ENCODE measurements at places on chromosomes 12 and 14.

- peak; percentile 24 for DNase-seq
Observed at GRCh38 chr14:99395909-99396530, 84.6 kb downstream of the SETD3 start.

GRCh38 chr12:119902084-119902509 lies 25.0 kb upstream of the CIT start:
- peak; percentile 47 for DNase-seq

DNA sequence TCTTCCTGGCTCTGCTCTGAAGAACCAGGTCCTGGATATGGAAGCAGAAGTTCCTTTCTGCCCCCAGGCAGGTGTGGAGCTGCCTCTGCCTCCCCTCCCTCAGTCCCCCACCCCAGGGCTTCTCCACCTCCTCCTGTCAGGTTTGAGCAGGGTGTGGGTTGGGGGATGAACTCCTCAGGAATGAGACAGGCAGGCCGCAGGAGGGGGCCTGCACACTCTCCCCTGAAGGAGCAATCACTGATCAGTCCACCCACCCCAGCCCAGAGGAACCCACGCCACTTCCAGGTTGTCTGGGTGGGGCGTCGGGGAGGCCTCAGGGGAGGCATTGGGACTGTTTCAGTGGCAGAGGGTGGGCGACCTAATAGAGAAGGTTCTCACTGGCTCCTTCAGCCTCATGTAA lies 26.6 kb downstream of the FAIM2 start:
- no peak for DNase-seq

GRCh38 chr12:55467836-55468235 lies 2.1 kb downstream of the OR6C70 start:
- DNase-seq = no peak

DNA sequence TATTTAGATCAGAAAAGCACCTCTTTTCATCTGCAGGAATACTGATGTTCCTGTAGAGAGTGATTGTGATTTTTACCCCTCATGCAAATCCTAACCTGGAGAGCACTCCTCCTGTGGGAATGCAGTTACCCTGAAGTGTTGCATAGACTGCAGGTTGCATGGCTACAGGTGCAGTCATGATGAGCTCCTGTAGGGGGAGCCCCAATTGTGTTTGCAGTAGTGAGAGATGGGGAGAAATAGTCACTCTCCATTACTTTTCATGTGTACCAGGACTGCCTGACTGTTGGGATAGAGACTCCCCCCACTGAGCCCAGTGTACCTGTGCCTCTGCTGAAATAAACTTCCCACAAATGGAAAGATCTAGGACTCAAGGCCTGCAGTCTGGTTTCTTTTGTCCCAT lies 1086.5 kb downstream of the SLC6A15 start:
- no peak for DNase-seq

- peak; percentile 45 for DNase-seq
Observed at GRCh38 chr12:51980051-51980808, 26.5 kb upstream of the TAMALIN start.

GRCh38 chr14:33847066-33847465 lies 103.8 kb downstream of the EGLN3 start:
- no peak for DNase-seq

- no peak for DNase-seq
Observed at GRCh38 chr14:92973261-92973797, 50.4 kb downstream of the CHGA start.

GRCh38 chr12:68686595-68687521 lies at the start of gene NUP107:
TSS of gene NUP107 (plus strand) at chr12:68686978. CDS start at chr12:68687066, 88 bp downstream.
- DNase-seq = peak; percentile 98

DNA sequence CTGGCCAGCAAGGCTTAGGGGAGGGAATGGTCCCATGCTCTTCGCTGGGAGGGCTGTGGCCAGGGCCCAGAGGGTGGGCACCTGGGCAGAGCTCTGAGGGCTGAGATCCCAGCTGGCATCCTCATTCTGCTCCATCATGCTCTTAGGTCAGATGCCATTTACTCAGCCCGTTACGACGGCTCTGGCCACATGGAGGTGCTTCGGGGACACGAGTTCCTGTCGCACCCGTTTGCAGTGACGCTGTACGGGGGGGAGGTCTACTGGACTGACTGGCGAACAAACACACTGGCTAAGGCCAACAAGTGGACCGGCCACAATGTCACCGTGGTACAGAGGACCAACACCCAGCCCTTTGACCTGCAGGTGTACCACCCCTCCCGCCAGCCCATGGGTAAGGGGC lies 30.8 kb upstream of the LRP1-AS start:
- DNase-seq = no peak

GRCh38 chr14:63454863-63455622 lies 88.1 kb downstream of the PPP2R5E start:
- no peak for DNase-seq

DNA sequence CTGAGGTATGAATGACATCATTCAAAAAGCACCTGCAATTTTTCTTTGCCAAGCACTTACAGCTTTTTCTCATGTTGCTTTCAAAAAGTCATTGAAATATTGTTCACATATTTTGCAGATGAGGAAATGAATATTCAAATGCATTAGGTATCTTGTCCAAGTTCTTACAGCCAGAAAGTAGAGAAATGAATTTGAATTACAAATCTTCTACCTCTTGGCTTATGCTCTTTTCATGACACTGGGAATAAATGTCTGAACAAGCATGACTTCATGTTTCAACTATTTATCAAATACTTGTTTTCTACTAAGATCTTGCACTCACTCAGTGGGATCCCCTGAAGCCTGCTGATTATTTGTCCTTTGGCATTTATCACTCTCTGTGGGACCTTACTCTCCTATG lies 267.2 kb upstream of the BTG1 start:
- no peak for DNase-seq

DNA sequence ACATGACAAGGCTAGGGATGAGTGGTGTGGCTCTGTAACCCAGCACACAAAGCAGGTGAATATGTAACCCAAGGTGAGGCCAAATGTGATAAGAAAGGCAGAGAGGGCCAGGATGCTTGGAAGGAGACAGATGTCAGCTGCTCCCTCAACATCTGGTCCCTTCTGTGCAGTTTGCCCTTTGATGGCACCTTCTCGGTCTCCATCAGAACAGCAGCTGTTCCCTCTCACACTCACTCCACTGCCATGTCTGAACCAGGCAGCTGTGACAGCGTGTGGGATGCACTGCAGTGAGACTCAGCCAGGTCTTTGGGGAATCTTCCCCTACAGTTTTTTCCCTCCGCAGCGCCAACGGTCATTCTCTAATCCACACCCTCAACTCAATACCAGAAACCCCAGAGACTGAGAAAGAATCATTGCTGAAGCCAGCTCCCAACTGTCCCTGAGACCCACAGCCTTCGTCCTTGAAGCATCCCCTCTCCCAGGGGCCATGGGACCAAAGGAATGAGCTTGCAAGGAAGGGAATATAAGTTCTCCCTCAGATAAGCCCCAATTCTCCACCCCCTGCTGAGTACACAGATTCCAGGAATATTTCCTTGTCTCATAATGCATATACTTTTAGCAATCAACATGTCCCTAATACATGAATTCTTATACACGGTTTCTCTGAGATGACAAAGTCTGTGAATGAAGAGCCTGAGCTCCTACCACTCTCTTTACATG lies 230.0 kb downstream of the GLT1D1 start:
- no peak for DNase-seq

DNA sequence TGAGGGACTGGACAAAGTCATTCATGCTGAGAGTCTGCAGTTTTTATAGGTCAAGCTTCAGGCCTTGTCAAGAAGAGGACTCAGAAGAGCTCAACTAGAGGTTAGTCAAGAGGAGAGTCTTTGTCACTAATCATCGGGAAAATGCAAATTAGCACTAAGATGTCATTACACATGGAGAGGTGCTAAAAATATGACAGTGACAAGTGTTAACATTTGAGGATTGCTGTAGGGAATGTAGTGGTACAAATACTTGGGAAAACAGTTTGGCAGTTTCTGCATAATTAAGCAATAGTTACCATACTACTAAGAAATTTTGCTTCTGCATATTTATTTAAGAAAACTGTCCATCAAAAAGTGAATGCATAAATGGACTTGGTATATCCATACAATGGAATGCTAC lies 60.9 kb upstream of the CSRP2 start:
- DNase-seq = no peak

- DNase-seq = no peak
Observed at GRCh38 chr12:93634416-93634815, 42.8 kb upstream of the CRADD start.

DNA sequence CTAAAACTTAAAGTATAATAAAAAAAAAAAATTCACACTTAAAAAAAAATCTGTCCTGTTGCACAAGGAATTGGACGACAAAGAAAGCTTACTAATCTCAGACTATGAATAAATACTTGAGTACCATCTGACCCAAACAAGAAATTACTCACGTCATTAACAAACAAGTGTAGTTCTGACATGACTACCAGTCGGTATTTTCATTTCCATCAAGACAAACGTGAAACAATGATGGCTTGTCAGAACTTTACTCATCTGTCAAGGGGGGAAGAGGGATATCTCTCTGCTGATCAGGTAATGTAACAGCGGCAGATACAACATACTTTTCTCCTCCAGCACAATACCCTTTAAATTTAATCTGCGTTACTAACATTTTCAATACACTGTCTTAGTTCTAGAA lies 78.3 kb downstream of the CDK17 start:
- no peak for DNase-seq

GRCh38 chr14:89933002-89933401 lies 21.5 kb downstream of the EFCAB11 start:
- no peak for DNase-seq

DNA sequence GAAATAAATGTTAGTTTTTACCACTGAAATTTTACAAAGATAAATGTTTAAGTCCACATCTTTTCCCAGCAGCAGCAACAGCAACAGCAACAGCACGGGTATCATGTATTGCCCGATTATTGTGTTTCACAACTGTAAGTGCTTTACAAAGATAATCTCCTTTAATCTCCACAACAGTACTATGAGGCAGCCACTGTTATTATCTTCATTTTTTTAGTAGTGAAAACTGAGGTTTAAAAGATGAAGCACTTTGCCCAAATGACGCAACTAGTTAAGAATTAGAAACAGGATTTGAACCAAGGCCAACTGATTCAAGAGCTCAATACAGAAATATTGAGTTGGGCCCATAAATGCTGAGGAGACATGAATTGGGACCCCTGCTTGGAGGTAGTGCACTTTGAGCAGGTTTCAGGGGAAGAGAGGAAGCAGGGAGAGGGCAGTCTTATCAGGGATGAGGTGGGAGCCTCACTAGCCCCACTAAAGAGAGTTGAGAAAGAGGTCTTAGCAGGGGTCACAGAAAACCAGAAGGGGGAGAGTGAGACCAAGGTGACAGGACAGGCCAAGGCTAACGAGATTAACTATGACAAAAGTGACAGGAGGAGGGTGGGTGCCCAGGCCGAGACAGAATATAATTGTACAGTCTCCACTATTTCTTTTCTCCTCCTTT lies 15.3 kb downstream of the KRT2 start:
- no peak for DNase-seq

DNA sequence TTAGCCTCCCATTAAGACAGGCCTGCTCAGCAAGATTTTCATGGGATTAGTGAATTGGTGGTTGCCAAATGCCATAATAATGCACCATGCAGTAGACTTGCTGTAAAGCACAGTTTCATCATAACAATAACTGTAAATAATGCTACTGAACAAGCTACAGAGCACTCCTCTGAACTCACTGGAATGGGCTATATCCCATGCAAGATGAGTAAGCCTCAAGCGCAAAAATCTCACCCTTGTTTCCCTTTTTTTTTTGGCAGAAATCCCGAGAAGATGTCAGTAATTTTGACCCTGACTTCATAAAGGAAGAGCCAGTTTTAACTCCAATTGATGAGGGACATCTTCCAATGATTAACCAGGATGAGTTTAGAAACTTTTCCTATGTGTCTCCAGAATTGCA lies 145.9 kb upstream of the HIF1A start:
- no peak for DNase-seq

- DNase-seq = no peak
Observed at GRCh38 chr12:107748472-107748871, 12.5 kb downstream of the PRDM4 start.

DNA sequence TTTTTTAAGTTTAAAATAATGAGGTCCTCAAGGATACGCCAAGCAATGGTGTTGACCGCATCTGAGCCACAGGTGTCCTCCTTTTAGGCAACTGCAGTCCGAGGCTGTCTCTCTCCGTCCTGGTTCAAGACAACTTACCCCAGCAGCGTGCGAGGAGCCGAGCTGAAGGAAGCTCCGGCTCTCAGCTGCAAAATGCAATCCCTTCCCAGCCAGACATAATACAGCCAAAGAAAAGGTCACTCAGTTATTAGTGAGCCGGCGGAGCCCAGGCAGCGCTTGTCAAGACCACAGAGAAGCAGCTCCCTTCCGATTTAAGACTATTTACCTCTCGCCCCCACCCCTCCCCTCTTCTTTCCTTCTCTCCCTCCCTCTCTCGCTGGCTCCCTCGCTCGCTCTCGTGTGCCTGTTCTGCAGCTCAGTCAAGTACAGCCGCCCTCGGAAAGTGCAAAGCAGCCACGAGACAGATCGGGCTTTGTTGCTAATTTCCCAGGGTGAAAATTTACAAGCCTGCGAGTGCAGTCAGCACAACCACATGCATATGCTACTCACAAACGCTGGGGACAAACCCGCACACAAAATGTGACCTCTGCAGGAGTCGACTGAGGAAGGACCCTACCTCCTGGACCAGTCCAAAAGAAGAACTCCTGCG lies 363 bp upstream of the LMO3 start:
- DNase-seq = no peak

GRCh38 chr14:72849222-72849621 lies 44.7 kb downstream of the DPF3 start:
- DNase-seq = no peak

DNA sequence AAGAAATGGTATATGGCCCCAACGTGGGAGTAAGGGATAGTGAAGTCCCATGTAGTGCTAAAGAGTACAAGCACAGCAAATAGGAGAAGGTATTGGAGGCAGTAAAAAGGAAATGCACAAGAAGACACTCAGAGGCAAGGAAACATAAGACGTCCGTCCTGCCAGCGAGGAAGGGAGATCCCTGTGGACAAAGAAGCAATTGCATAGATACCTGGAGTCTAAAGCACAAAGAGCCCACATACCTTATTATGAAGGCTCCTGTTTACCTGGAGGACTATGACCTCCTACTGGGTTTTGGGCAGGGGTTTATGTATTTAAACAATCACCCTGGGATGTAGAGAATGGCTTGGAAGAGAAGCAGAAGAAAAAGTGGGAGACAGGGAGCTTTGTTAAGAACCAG lies 341.2 kb upstream of the DCN start:
- no peak for DNase-seq

DNA sequence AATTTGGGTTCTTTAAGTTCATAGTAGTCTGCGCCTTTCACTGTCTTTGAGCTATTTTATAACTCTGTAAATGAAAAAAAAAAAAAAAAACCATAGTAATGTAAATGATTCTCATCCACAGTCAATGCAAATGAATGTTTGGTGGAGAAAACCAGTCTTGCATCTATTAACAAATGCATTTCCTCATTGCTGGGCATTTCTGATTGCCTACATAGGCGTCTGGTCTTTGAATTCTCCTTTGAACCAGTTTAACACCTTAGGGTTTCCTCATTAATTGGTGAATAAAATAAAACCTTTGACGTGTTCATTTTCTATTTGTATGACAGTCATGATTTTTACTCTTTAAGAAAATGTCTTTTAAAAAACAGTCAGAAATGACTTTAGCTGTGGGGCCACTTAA lies 114.8 kb downstream of the C12orf75 start:
- no peak for DNase-seq
